Osteoblast (primary cell): ENCODE measurements at places on chromosomes 3 and 15. TPM values are rescaled to one million over a fixed set of nuclear protein-coding genes. Genes with fewer than 3 reads are reported as not detected.

The FGF7 gene
- 377 and 445 TPM in 2 replicates for total RNA-seq

The CD96 gene
- total RNA-seq, result under 0.01 TPM in 1 of 2 replicates, not detected in the other

The ATP13A5 gene
- not detected in 2 replicates for total RNA-seq

The ALG1L2 gene
- 0.29 TPM in 1 of 2 replicates, not detected in the other for total RNA-seq

The GCNT3 gene
- 0.72 and 1.2 TPM in 2 replicates for total RNA-seq

The FEZF2 gene
- not detected in 2 replicates for total RNA-seq

The CD86 gene
- total RNA-seq, result 0.29 TPM in 1 of 2 replicates, not detected in the other

The MAP1A gene
- 117 and 121 TPM in 2 replicates for total RNA-seq

The GOLGA8G gene
- under 0.01 TPM in 1 of 2 replicates, not detected in the other for total RNA-seq

The CD200R1 gene
- total RNA-seq, result under 0.01 and 0.29 TPM in 2 replicates

The GXYLT2 gene
- total RNA-seq, result 75.1 and 77.4 TPM in 2 replicates

The CLRN1 gene
- total RNA-seq, result not detected in 2 replicates

The CFAP100 gene
- total RNA-seq, result not detected in 2 replicates

The ITIH3 gene
- total RNA-seq, result under 0.01 TPM in 1 of 2 replicates, not detected in the other

The GABRR3 gene
- not detected in 2 replicates for total RNA-seq

The SRGAP3 gene
- 2.5 and 4.7 TPM in 2 replicates for total RNA-seq

The TMEM212 gene
- total RNA-seq, result not detected in 2 replicates

The LTK gene
- not detected in 2 replicates for total RNA-seq

The HES1 gene
- 4.4 and 4.7 TPM in 2 replicates for total RNA-seq

The ECE2 gene
- not detected in 2 replicates for total RNA-seq

The CSTA gene
- 18.1 and 18.3 TPM in 2 replicates for total RNA-seq

The LRRK1 gene
- 14.1 and 15.2 TPM in 2 replicates for total RNA-seq

The POLR2M gene
- 154 and 416 TPM in 2 replicates for total RNA-seq
